ENCODE measurements at places on chromosomes 1 and 21.

- no peak for DNase-seq
Observed at GRCh38 chr1:35706846-35707600, 11.7 kb downstream of the C1orf216 start.

GRCh38 chr1:39890880-39891279 lies 7.6 kb upstream of the TRIT1 start:
- no peak for DNase-seq

GRCh38 chr1:95701450-95702173 lies 467.6 kb downstream of the RWDD3 start:
- no peak for DNase-seq

DNA sequence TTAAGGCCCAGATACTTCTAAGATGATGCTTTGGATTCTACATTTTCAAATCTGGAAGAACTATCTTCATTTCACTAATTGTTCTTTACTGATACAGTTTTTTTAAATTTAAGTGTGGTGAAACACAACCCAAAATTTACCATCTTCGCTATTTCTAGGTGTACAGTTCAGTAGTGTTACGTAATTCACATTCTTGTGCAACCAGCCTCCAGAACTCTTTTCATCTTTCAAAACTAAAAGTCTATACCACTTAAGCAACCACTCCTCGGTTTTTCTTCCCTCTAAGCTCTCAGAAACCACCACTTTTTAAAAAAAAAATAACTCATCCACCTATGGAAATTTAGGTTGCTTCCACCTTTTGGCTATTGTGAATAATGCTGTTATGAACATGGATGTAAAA lies 220.7 kb downstream of the PDE4B start:
- no peak for DNase-seq

DNA sequence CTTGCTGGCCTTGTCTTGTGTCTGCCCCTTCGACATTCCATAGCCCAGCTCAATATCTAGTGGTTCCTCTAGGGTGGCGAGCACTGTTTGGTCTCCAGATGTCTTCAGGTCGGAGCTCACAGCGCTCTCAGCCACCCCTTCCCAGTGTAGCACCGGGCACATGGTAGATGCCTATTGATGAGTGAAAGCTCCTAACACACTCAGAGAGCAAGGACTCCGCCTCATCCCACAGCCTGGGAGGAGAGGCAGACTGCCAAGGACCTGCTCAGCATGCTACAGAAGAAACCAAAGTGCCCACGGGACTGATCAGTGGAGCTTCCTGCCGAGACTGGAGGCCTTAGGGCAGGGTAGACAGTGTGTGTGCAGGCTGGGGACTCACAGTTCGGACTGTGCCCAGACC lies 10.9 kb downstream of the PCSK9 start:
- no peak for DNase-seq

DNA sequence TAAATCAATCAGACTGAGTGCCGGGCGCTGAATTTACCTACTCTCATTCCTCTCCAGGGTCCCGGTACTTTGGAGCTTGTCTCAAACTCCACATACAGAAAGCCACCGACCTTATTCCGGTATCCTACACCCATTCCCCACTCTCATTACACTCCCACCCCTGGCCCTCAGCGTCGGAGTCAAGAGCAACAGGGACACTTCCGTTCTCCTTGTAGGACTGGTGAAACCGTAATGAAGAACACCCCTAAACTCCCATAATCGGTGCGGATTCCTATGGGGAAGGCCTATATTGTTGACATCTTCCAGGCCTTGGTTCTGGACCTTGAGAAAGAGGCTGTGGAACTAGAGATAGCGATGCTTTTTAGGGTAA lies 798 bp downstream of the ZBED6 start:
- DNase-seq, result no peak

GRCh38 chr1:51345300-51345687 lies 14.9 kb upstream of the TTC39A start:
- DNase-seq, result no peak

- no peak for DNase-seq
Observed at GRCh38 chr1:109373126-109373525, 24.6 kb downstream of the SORT1 start.

- DNase-seq, result peak; percentile 21
Observed at GRCh38 chr21:44684483-44684882, 2.5 kb upstream of the KRTAP12-1 start.

DNA sequence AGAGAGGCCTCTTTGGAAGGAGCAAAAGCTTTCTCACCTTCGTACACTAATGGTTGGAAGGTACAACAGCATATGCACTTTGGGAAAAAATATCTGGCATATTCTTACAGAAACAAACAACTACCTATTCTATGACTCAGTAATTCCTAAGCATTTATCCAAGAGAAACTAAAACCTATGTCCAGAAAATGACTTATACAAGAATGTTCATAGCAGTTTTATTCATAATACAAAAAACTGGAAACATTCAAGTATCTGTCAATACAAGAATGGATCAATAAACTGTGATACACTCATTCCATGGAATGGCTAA lies 8.2 kb downstream of the NBPF1 start:
- no peak for DNase-seq

- DNase-seq, result no peak
Observed at GRCh38 chr1:223161321-223161720, 18.3 kb upstream of the TLR5 start.

- DNase-seq, result no peak
Observed at GRCh38 chr1:18237371-18237770, 129.8 kb downstream of the IGSF21 start.

DNA sequence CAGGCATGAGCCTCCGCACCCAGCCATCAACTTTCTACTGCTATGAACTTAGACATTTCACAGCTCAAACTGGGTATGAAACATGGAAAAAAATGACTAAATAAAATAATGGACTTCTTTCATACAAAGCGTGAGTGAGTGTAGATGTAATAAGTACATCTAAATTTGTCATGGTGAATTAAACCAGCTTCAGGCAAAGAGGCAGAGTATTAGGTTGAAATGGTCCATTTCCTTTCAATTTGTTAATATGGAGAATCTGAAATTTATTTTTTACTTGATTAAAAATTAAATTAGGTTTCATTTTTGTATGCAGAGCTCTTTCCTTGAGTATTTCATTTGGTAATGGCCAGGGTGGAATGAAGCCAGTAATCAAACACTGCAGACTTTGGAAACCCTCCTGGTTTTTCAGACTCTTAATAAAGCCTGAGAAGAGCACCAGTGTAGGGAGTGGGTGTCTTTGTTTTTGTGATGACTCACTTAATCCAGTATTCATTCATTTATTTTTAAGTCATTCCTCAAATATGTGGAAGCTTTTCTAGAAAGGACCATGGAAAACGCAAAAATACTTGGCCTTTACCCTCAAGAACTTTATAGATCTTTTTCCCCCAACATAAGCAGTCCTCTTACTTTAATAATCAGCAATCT lies 49.2 kb downstream of the ALG14 start:
- DNase-seq, result no peak

- no peak for DNase-seq
Observed at GRCh38 chr1:75423616-75424015, 187.3 kb downstream of the SLC44A5 start.
